ENCODE measurements at places on chromosomes 4 and X. TPM values are rescaled to one million over a fixed set of nuclear protein-coding genes. Genes with fewer than 3 reads are reported as not detected.

- no peaks in the 10 kb centered on the region for H3K36me3 ChIP-seq
- H3K27me3 ChIP-seq, result no peaks in the 10 kb centered on the region
- no peaks in the 10 kb centered on the region for H3K4me1 ChIP-seq
- no peak overlapping the region for H3K4me3 ChIP-seq
- H3K27ac ChIP-seq, result no peak overlapping the region
- no peak for DNase-seq
Observed at GRCh38 chr4:78520808-78521226, 30.8 kb upstream of the ANXA3 start.

DNA sequence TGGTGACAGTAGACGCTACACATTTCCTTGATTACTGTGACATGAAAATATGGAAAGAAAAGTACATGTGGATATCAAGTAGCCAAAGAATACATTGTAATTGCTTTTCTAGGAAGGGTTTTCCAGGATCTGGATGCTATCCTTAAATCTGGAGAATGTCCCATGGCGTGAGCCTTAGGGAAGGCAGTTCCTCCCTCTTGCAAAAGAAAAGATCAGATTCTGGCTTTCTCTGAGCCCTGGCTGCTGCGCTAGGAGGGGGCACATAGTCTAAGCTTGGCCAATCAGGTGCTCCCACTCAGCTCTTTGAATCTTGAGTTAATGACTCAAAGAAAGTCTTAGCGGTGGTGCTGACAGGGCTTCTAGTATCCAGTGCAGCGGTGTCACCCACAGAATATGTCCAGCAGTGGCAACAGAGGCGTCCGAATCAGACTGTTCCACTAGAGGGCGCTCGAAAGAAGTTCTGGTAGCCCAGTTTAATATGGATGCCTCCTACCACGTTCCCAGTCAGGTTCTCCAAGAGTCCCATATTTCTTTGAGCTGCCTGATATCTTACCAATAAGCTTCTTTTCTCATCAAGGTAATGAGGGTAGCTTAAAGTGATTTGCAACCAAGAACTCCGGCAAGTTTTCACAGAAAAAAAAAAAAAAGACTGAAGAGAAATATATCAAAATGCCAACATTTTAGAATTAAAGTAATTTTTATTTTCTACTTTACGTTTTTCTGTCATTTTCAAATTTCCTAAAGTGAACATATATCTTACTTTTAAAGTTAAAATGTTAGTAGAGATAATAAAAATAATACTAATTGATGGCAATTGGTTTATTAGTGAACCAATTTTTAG, 213.4 kb upstream of the S100G start:
- DNase-seq, result no peak
- H3K36me3 ChIP-seq, result no peaks in the 10 kb centered on the region
- no peaks in the 10 kb centered on the region for H3K27me3 ChIP-seq
- no peak overlapping the region for H3K27ac ChIP-seq
- no peak overlapping the region for H3K4me3 ChIP-seq

- no peak overlapping the region for H3K27ac ChIP-seq
- peaks cover 8% of the 10 kb centered on the region for H3K36me3 ChIP-seq
- H3K4me1 ChIP-seq, result no peaks in the 10 kb centered on the region
- no peaks in the 10 kb centered on the region for H3K27me3 ChIP-seq
Observed at GRCh38 chr4:42533042-42533441, 123.9 kb downstream of the ATP8A1 start.

TMEM47 gene
- total RNA-seq, result 34.4 TPM

EXOC1L gene
- not detected for total RNA-seq

TMEM150C gene
- total RNA-seq, result 5.2 TPM

Data from upper lobe of left lung (tissue), 6 donors.